ENCODE measurements at places on chromosomes 1 and 21.

GRCh38 chr1:33234131-33234530, 22.2 kb upstream of the ZNF362 start:
- no peak for DNase-seq

DNA sequence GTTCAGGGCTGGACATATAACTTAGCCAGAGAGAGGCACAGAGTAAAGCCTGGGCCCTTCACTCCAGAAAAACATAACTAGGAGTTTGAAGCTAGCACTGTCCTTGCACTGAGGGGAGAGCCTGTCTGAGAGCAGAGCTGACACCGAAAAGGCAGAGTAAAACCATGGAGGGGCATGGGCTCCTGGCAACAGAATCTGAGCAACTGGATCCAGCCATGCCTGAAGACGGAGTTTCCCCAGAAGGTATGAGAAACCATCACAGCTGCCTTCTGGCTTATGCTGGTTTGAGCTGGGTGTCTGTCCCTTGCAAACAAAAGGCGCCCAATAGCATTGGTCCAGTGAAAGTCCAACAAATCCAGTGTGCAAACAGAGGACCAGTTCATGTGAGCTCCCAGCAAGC, 137.5 kb downstream of the NPHP4 start:
- DNase-seq = no peak

DNA sequence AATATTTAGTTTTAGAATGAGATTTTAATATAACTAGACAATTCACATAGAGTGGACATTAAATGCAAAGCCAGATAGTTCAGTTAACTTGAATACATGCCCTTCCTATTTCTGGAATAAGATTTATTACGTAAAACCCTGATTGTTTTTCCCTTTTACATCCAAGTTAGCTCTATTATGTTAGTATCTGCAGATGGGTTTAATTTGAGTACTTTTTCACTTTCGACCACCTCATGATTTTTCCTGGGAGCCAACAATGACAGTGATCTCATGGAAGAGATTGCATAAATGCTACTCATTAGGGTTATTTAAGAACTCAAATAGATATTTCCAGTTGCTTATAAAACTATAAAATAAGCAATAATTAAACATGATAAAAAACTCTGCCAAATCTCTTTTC, 199.4 kb upstream of the PTGFR start:
- DNase-seq = no peak

DNA sequence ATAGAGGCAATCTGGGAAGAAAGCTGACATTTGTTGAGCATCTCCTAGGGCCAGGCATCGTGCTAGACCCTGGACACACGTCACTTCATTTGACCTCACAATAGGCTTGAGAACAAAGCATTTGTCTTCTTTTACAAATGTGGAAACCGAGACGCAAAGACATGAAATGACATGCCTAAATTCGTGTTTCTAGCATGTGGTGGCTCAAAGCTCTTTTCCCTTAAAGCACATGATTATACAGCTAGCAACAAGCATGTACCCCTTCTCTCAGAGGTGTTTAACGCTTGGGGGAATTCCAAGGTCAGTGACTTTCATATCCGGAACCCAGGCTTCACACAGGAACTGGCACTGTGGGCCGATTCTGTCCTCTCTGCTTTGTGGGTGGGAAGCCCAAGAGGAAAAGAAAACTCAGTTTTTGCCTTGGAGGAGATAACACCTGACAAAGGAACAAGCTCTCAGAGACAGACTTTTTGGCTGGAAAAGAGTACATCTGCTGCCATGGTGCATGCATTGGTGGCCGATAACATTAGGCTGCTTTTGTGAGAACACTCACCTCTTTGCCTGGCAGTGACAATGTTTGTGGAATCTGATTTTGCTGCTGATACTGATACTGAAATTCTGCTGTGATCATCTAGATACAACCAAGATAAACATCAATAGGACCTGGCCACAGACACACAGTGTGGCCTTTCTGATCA, 15.4 kb upstream of the CD2 start:
- no peak for DNase-seq

DNA sequence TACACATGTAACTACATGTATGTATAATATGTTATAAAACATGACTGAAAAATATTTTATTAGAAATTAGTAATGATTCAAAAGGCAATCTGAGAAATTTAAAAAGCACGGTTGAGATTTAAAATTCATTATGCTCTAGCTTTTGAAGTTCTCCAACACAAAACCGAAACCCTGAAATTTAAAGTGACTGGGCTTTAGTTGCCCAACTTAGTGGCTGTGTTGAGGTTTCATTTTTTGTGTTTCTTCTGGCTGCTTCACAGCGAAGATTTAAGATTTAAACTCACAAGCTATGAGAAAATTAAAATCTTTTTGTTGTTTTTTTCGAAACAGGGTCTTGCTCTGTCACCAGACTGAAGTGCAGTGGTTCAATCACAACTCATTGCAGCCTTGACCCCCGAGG, 1058.7 kb downstream of the NCAM2 start:
- DNase-seq = no peak

- DNase-seq = no peak
Observed at GRCh38 chr1:189921613-189922012, 556.1 kb downstream of the BRINP3 start.

GRCh38 chr1:66323958-66324625, 209.9 kb upstream of the SGIP1 start:
- DNase-seq = no peak

GRCh38 chr1:160207771-160208556, 2.8 kb downstream of the PEA15 start:
- DNase-seq = no peak

GRCh38 chr1:81873946-81874345, 73.2 kb downstream of the ADGRL2 start:
- DNase-seq = no peak

- DNase-seq = no peak
Observed at GRCh38 chr1:165679282-165680036, 18.9 kb downstream of the ALDH9A1 start.

GRCh38 chr1:195591917-195592672, 1016.1 kb downstream of the KCNT2 start:
- DNase-seq = no peak

DNA sequence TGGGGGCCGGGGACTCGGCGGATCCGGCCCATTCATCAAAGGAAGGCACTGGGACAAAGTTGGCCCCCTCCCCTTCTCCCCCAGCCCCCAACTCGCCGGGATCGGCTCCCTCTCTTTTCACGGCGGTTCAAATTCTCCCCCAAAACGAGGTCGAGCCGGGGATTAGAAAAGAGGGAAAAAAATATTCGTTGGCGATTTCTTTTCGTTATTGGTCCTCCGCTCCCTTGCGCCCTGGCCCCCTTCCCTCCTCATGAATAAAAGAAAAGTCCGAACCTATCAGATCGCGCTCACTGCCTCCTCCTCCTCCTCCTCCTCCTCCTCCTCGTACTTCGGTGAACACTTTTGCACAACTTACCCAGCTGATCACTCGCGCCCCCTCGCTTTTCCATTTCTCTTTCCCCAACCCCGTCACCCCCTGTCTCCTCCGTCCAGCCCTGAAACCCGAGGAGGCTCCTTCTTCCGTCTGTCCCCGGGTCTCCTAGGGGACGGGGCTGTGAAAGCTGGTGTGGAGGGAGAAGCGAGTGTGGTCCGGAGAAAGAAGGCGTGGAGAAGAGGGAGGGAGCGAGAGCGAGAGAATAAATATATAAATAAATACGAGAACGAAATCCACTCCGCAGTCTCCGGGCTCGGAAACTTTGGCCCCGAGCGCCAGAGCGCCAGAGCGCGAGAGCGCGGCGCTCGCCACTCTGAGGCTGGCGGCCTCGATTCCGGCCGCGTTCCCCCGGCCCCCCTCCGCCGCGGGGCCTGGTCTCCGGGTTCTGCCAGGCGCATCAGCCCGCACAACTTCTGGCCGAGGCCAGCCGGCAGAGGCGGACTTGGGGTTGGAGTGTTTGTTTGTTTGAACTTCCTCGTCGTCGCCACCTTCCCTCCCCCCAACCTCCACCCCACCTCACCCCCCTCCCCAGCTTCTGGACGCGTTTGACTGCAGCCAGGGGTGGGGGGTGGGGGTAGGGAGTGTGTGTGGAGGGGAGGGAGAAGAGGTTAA, at the start of gene PAX7:
Gene PAX7 (plus strand): TSS at position 336 of the 985 bp plus-strand sequence. CDS start 758 bp downstream, outside the sequence.
- no peak for DNase-seq

- no peak for DNase-seq
Observed at GRCh38 chr1:223143537-223144248, 645 bp upstream of the TLR5 start.

GRCh38 chr1:52365071-52365745, 797 bp downstream of the CC2D1B start:
- DNase-seq = no peak

GRCh38 chr1:64427879-64428278, 42.0 kb upstream of the CACHD1 start:
- DNase-seq = no peak

DNA sequence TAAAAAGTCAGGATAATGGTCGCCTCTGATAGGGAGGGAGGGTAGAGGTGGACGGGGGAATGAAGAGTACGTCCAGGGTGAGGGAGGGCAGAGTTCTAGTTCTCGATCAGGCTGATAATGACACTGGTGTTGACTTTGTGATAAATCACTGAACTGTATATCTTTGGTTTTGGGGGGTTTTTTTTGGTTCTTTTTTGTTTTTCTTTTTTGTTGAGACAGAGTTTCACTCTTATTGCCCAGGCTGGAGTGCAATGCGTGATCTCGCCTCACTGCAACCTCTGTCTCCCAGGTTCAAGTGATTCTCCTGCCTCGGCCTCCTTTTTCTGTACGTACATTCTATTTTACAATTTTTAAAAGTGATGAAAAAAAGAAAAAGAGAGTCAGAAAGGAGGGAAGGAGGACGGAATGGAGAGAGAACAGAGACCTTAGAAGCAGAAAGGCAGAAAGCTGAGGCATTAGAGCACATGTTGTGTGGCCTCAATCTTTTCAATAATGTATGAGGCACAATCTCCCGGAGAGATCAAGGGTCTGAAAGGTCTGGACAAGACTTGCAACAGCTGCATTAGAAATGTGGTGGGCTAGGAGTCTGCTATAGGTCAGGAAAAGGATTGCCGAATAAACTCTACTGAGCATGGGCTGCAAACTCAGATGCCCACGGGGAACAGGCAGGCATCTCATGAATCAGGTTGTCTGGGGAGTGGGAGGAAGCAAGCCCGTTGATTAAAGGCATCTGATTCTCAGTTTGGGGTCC, 174.8 kb downstream of the TOMM20 start:
- no peak for DNase-seq

DNA sequence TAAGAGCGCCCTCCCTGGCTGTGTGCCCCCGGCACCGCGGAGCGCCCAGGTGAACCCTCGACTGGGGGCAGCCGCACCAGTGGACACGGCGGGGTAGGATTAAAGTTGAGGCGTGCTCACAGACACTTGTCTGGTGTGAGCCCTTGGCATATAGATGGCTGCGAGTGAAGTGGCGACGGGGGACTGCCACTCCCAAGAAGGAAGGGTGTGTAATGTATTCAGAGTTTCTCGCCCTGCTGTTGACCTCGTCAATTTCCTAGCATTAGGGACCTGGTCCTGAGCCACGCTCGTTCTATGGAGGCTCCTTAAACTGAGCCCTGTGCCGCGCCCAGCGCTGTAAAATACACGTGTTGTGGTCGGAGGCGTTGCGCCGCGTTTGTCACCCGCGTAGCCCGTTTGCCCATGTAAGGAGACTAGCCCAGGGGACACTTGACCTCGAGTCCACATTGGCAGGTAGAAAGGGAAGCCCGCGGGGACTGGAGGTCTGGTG, 554 bp downstream of the EVA1C start:
- DNase-seq = no peak

GRCh38 chr1:16088996-16089395, 15.5 kb upstream of the FAM131C start:
- DNase-seq = no peak

DNA sequence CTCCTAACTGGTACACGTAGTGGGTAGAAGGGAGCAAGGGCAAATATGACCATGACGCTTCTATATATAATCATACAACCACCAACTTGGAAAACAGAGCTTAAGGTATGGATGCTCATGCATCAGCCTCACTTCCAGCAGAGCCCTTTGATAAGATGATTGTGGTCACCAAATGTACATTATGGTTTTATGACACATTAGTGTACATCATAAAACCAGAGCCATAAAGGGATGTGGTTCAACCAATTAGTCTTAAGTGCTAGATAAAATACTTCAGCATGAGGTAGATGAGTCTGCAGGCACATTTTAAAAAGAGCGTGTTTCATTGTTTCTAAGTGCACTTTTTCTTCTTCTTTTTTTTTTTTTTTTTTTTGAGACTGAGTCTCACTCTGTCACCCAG, 43.7 kb downstream of the NIBAN1 start:
- no peak for DNase-seq

DNA sequence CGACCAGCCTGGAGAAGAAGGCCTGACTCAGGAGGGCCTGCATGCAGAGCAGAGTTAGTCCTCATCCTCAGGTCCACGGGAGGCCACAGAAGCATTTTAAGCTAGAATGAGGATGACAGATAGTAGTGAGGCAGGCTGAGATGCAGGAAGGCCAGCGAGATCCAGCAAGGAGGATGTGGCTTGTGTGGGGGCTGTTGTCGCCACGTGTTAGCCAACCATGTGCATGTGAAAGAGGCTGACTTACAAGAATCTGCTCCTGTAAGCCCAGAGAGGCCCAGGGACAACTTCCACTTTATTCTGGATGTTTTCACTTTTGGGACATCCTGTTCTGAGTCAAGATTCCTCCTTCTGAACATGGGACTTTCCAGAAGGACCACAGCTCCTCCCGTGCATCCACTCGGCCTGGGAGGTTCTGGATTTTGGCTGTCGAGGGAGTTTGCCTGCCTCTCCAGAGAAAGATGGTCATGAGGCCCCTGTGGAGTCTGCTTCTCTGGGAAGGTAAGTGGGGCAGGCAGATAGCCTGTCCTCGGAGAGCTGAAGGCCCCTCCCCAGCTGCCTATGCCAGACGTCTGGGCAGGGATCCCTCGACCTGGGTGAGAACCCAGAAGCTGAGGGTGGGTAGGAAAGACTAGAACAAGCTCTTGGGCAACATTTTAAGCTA, at the start of gene SLAMF8:
Gene SLAMF8 (plus strand): TSS at position 433 of the 661 bp plus-strand sequence. CDS start 26 bp downstream, at position 459.
- peak; percentile 43 for DNase-seq

GRCh38 chr1:213057264-213058059, 6.4 kb downstream of the RPS6KC1 start:
- DNase-seq = no peak

- no peak for DNase-seq
Observed at GRCh38 chr1:84366786-84367185, 31.5 kb upstream of the DNASE2B start.

DNA sequence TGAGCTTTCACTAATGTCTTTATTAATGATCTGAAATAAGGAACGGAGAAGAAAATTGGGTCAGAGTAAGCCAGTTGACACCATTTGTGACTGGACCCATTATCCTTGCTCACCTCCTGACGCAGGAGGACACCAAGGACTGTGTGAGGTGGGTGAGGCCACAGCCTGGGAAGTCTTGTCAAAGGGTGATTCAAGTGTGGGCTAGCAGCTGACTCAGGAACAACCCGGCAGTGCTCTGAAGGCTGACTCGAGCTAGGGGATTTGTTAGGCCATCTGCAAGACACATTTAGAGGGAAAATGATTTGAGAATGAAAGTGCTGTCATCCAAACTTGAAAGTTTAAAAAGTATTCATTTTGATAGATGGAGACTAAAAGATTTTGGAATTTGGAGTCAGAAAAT, 21.2 kb downstream of the PRRX1 start:
- no peak for DNase-seq

All from stimulated activated CD8-positive, alpha-beta memory T cell treated with anti-CD3 and anti-CD28 coated beads, Interleukin-7, amount 100 ng/mL, for 24 hours (primary cell).